ENCODE measurements at places on chromosomes 13 and 19.

DNA sequence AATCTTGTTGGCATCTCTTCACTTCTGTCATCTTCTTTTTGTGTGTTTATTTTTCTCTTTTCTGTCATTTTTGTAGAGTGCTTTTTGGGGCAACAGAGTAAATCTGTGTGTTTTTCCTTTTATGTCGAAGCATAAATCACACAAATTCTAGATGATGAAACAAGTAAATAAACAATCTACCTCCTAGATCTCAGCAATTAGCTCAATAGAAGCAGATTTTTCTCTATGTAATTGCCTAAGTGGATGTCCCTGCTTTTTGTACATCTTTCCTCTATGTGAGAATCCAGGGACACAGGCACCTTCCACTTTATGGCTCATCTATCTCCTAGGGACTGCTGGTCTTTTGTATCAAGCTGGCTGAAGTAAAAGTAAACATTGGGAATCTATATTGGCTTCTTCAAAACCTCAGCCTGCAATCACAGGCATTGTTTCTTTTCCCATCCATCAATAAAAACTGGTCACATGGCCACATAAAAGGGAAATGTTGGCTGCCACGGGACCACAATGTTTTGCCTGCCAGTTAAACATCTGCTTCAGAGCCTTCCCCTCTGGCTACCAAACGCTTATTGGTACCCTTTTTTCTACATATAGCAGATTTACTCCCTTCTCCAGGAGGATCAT, 323.8 kb downstream of the LMO7 start:
- DNase-seq = no peak

- no peak for DNase-seq
These were observed 122.6 kb upstream of the SLC10A2 start for GRCh38 chr13:103188713-103189326.

DNA sequence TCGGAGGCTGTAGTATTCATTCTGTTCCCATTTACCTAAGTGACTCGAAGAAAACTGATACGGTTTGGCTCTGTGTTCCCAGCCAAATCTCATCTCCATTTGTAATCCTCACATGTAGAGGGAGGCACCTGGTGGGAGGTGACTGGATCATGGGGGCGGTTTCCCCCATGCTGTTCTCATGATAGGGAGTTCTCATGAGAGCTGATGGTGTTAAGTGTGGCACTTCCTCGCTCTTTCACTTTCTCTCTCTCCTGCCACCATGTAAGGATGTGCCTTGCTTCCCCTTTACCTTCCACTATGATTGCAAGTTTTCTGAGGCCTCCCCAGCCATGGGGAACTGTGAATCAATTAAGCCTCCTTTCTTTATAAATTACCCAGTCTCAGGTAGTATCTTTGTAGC, 23.5 kb downstream of the SLAIN1 start:
- no peak for DNase-seq

DNA sequence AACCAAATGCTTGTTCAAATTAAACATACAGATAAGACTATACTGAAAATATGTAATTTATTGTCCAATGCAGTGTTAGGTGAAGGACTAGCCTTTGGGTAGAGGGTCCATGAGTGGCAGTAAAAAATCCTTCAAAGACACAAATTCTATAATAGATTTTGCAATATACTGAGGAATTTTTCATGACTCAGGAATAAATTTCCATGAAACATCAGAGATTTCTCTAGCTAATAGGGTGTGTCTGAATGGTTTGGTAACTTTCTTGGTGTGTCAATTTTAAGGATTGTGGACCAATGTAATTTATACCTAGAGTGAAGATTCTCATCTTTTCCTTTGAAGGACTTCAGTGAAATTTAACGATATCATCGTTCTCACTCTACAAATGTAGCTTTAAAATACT, 546.7 kb downstream of the SLITRK5 start:
- DNase-seq = no peak
